Cortex of kidney (tissue), 1 donor: ENCODE measurements at places on chromosomes 13 and 19.

GRCh38 chr13:48038761-48039160 lies 1.2 kb downstream of the NUDT15 start:
- no peak for DNase-seq

DNA sequence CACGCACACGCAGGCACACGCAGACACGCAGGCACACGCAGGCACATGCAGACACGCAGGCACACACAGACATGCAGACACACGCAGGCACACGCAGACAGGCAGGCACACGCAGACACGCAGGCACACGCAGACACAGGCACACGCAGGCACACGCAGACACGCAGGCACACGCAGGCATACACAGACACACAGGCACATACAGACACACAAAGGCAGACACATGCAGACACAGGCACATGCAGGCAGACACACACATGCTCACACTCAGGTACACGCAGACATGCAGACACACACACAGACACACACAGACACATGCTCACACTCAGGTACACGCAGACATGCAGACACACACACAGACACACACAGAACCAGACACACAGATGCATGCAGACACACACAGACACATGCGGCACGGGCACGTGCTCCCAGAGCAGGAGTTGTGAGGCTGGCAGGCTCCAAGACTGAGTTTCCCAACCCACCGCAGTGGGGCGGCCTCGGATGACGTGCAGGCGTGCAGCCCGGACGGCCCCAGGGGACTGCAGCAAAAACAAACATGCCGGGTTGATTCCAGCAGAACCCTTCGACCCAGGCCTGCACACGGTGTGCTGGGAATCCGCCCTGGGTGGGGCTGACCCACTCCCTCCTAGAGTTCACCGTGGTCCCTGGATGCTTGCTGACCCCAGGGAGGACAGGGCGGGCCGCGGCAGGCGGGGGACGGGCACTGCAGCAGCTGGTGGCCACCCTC lies 100.0 kb downstream of the GADD45B start:
- DNase-seq = no peak

GRCh38 chr13:99386911-99387788 lies 80.0 kb upstream of the GPR183 start:
- DNase-seq = no peak

GRCh38 chr13:72523593-72523992 lies 203.8 kb downstream of the MZT1 start:
- DNase-seq = no peak

DNA sequence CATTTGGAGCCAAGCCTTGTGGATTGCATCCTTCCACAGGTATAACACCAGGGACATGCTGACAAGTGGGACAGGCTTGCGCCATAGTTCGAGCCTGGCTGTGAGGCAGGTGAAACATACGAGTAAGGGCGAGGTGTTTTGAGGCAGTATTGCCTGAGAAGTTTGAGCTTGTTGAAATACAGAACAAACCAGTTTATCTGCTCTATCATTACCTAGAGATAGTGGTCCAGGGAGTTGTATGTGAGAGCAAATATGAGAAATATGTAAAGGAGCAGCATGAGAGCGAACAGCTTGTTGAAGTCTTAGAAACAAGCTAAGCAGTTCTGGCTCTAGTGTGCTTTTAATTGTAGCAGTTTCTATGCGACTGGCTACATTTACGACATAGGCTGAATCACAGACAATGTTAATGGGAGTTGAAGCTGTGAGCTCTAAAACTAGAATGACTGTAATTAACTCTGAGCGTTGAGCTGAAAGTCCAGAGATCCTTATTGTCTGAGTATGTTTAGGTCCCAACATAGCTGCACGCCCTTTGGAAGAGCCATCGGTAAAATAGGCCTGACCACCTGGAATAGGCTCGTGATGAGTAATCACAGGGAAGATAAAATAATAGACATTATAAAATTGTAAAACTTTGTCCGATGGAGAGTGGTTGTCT lies 8.2 kb downstream of the ZNF439 start:
- DNase-seq = no peak

- DNase-seq = no peak
Observed at GRCh38 chr19:15902254-15902653, 4.4 kb upstream of the CYP4F2 start.

GRCh38 chr19:5971714-5972354 lies 6.1 kb downstream of the RANBP3 start:
- no peak for DNase-seq

DNA sequence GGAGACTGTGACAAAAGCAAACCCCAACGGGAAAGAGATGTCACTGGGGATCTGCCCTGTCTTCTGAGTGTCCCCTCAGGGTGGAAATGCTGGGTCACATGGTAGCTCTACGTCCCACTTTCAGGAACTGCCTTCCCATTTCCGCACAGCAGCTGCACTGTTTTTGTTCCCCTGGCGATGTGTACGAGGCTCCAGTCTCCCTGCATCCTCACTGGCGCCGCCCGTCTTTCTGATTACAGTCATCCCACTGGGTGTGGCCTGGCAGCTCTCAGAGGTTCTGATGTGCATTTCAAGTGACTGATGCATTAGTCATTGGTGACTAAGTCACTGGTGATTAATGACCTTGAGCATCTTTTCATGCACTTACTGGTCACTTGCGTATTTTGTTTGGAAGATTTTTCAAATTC lies 21.2 kb downstream of the PCID2 start:
- DNase-seq = no peak

DNA sequence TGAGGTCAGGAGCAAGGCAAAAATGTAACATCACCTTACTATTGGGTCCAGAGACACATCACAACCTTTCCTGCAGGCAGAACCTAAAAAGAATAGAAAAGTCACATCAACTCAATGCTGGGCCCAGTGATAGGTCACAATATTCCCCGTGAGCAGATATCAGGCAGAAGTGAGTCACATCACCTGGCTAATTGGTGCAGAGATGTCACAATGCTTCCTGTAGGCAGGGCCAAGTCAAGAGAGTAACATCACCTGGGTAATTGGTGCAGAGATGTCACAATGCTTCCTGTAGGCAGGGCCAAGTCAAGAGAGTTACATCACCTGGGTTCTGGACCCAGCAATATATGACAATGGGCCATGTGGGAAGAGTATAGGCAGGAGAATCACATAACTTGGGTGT lies 63.4 kb downstream of the ZNF726 start:
- no peak for DNase-seq

- DNase-seq = no peak
Observed at GRCh38 chr13:61592489-61592888, 176.8 kb upstream of the PCDH20 start.
